ENCODE measurements at places on chromosomes 2 and 18.

- no peak for DNase-seq
Observed at GRCh38 chr2:68768461-68768860, 33.9 kb downstream of the ARHGAP25 start.

DNA sequence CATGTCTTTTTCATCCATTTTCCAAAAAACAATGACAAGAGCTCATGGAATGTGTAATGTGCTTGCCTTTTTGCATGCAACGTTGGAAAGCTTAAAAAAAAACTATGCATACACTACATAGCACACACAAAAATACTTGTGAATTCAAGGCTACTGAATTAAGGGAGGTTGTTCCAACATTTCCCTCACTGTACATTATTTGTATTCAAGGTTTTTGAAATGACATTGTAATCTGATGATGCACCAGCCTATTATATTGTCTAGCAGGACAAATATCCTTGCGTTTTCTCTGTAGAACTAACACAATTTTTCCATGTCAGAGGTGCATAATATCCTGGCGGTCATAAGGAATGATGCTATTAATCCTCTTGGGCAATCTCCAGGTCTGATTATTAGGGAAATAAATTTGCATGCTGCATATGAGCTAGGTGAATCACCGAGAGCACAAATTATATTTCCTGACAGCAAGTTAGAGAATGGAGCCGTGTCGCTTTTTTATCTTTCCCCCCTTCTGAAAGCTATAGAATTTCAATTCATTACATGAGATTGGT lies 836.9 kb upstream of the FANCL start:
- no peak for DNase-seq

GRCh38 chr2:1168846-1169245 lies 218.2 kb downstream of the SNTG2 start:
- no peak for DNase-seq

- no peak for DNase-seq
Observed at GRCh38 chr2:130388221-130388907, 32.5 kb downstream of the PTPN18 start.

GRCh38 chr18:31512203-31512764 lies 14.3 kb downstream of the DSG2 start:
- DNase-seq = no peak

Measured in activated gamma-delta T cell (primary cell).